ENCODE measurements at places on chromosomes 3 and 15.

GRCh38 chr3:72702997-72703396 lies 145.2 kb downstream of the SHQ1 start:
- no peak for DNase-seq

DNA sequence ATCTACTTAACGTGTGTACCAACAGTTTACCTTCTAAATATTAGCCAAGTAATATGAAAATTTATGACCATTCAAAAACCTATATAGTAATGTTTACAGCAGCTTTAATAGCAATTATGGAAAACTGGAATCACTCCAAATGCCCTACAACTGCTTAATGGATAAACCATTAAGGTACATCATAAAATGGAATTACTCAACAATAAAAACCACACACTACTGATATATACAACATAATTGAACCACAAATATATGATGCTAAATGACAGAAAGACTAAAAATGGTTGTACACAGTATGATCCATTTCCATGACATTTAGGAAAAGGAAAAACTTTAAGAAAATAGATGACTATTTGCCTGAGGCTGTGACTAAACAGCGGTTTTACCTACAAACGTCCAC lies 467.1 kb upstream of the EPHA6 start:
- no peak for DNase-seq

GRCh38 chr3:36443028-36443686 lies 62.9 kb downstream of the STAC start:
- no peak for DNase-seq

GRCh38 chr15:80902298-80902801 lies 87.3 kb downstream of the MESD start:
- DNase-seq: no peak

DNA sequence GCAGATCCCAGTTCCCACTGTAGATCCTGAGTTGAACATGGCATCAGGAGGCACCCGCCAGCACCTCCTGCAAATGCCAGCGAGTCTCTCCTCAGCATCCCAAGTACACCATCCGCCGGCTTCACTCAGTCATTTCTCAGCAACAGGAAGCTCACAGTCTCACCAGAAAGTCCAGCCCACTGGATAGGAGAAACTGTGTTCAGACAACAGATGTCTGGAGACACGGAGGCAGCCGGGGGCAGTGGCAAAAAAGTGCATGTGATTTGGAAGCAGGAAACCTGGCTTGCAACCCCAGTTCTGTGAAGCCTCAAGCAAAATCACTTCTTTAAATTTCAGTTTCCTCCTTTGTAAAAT lies 68.7 kb downstream of the SRGAP3 start:
- DNase-seq: no peak

DNA sequence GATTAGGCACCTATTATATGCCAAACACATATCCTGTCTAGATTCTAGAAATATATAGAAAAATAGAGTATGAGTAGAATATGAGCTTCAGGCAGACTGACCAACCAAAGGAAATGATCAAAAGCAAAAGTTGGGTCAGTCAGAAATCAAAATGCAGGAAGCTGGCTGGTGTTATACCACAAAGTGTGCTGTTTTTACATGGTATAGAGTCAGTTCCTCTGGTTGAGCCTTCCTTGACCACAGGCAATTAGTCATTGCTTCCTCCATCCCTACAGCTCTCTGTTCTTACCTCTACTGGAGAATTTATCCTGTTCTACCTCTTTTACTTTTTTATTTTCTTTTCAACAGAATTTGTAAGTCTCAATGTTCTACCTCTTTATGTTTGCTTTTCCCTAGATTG lies 149.8 kb downstream of the TMCO5A start:
- DNase-seq: no peak

- no peak for DNase-seq
Observed at GRCh38 chr15:72887376-72887775, 103.8 kb upstream of the ADPGK start.

GRCh38 chr3:114308377-114308776 lies 14.5 kb downstream of the TIGIT start:
- DNase-seq: no peak
